ENCODE measurements at places on chromosomes 13 and 19.

- no peak for DNase-seq
These were observed 8.7 kb upstream of the SERPINE3 start for GRCh38 chr13:51330791-51331190.

DNA sequence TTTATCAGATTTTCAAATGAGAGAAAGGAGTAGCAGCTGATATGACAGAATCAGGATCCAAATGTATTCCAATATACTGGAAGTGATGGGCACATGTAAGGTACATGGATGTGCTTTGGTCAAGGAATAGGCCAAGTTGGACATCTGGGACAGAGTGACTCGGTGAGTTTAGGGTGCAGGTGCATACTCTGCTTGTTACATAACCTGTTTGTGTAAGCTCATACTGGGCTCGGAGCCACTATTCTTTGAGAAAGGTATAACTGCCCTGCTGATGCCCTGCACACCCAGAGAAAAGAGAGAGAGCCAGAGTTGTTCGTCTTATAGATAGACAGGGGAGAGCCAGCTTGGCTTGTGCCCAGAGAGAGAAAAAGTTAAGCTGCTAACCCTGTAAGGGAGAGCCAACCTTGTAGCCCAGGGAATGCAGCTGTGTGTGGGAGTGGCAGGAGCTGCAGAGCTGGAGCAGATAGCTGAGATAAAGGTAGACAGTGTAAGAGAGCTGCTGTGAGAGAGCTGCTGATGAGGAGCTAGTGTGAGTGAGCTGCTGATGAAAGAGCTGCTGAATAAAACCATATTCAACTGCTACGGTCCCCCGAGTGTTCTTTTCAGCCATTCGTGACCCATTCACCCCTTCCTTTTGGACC lies 40.7 kb upstream of the N4BP2L1 start:
- no peak for DNase-seq

- no peak for DNase-seq
These were observed 23.4 kb upstream of the DPRX start for GRCh38 chr19:53608381-53608780.

DNA sequence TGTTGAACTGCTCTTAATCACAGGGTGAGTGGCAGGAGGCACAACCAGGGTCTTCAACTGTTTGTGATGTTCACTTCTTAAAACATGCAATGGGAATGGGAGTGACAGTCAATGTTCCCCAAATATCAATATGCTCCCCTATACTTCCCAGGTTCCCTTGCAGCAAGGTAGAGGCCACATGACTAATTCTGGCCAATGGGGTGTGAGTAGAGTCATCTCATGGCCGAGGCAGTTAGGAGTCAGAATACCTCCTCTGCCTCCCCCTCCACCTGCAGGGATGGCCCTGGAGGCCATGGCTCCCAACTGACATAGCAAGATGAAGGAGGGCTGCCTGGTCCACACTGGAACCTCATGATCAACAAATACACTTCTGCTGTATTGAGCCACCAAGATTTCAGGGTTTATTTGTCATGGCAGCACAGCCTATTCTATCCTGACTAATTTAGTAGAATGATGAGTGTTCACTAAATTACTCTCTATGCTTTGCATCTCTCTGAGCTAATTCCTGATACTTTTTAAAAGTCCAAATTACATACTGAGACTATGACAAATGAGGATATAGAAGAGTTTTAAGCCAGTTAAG lies 8.9 kb downstream of the VRK3 start:
- no peak for DNase-seq

GRCh38 chr19:15544283-15544682 lies 36.0 kb downstream of the CYP4F22 start:
- no peak for DNase-seq

DNA sequence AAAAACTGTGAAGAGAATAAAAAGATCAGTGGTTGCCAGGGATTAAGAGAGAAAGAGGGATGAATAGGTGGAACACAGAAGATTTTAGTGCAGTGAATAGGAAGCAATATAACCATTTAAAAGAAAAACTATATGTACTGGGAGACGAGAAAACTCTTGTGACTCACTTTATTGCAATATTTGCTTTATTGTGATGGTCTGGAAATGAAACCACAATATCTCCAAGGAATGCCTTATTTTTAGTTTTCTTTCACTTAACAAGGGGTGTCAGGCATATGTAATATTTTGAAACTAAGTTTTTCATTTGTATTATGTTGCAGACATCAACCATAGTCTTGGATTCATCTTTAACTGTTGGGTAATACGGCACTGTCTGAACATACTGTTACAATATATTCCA lies 1308.2 kb downstream of the PCDH9 start:
- DNase-seq: peak; percentile 23

- DNase-seq: no peak
These were observed 4.0 kb downstream of the ICAM5 start for GRCh38 chr19:10293637-10294367.

- no peak for DNase-seq
These were observed 39.3 kb downstream of the TM9SF2 start for GRCh38 chr13:99540530-99540929.

DNA sequence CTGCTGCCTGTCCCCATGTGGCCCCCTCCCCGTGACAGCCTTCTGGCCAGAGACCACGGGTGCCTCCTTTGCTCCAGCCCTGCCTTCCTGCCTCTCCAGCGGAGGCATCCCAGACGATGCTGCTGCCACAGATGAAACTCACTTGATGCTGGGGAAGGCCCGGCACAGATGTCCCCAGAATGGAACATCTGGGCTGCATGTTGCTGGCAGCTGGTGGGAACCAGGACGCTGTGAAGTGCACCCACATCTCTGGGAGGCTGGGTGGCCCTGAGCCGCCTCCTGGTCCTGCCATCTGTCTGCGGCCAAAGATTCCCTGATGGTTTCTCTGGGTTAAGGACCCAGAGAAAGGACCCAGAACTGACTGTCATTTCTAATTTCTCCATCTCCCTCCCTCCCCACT lies 51.9 kb upstream of the PTPRS start:
- DNase-seq: no peak

Data from fibroblast of skin of left biceps (primary cell).